ENCODE measurements at places on chromosomes 12 and 14.

GRCh38 chr12:66033151-66033550 is 97.4 kb downstream of the LLPH start:
- DNase-seq, result no peak

- no peak for DNase-seq
These were observed 42.6 kb upstream of the FOXJ2 start for GRCh38 chr12:7989827-7990491.

GRCh38 chr14:50312734-50313054 is 570 bp downstream of the DMAC2L start:
- DNase-seq, result no peak

- DNase-seq, result no peak
These were observed 28.1 kb downstream of the SLC41A2 start for GRCh38 chr12:104929977-104930376.

GRCh38 chr12:52019113-52019770 is 12.5 kb downstream of the TAMALIN start:
- DNase-seq, result peak; percentile 55

GRCh38 chr12:71242511-71242910 is 84.7 kb upstream of the TSPAN8 start:
- no peak for DNase-seq

DNA sequence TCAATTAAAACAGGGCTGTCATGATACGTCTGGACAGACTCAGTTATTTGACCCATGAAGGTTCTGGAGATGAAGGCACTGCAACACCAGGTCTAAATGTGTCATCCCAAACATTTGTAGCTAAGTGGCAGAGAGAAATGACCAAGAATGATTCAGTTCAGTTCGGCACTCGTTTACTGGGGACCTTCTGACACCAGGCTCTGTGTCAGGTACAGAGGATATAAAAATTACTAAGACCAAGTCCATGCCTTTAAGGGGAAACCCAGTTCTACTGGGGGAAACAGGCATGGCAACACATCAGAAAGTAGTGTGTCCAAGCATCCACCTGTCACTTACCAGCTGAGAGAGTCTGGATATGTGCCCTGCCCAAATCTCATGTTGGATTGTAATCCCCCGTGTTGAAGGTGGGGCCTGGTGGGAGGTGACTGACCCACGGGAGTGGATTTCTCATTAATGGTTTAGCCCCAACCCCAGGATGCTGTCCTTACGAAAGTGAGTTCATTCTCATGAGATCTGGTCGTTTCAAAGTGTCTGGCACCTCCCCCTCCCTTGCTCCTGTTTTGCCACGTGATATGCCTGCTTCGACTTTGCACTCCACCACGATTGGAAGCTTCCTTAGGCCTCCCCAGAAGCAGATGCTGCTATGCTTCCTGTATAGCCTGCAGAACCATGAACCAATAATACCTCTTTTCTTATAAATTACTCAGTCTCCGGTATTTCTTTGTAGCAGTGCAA is 41.9 kb upstream of the BCL2L14 start:
- no peak for DNase-seq

GRCh38 chr12:1882850-1883470 is 35.5 kb downstream of the CACNA2D4 start:
- no peak for DNase-seq

DNA sequence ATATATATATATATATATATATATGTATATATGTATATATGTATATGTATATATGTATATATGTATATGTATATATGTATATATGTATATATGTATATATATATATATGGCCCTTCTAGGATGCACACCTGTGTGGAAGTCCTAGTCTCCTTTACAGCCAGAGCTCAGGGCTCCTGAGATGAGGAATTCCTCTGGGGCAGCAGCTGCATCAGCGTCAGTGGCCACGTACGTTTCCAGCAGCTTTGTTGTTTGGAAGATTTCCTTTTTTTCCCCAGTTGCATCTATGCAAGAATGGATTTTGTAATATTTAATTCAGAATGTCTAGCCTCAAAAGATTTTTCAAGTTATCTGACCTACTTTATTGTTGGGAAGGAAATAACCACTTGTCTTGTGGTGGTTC is 68.6 kb downstream of the TNFAIP2 start:
- no peak for DNase-seq

- no peak for DNase-seq
These were observed 437.0 kb downstream of the FUT8 start for GRCh38 chr14:65849558-65849957.

All from Ammon's horn (tissue), 1 donor.